ENCODE measurements at places on chromosomes 1 and 21.

DNA sequence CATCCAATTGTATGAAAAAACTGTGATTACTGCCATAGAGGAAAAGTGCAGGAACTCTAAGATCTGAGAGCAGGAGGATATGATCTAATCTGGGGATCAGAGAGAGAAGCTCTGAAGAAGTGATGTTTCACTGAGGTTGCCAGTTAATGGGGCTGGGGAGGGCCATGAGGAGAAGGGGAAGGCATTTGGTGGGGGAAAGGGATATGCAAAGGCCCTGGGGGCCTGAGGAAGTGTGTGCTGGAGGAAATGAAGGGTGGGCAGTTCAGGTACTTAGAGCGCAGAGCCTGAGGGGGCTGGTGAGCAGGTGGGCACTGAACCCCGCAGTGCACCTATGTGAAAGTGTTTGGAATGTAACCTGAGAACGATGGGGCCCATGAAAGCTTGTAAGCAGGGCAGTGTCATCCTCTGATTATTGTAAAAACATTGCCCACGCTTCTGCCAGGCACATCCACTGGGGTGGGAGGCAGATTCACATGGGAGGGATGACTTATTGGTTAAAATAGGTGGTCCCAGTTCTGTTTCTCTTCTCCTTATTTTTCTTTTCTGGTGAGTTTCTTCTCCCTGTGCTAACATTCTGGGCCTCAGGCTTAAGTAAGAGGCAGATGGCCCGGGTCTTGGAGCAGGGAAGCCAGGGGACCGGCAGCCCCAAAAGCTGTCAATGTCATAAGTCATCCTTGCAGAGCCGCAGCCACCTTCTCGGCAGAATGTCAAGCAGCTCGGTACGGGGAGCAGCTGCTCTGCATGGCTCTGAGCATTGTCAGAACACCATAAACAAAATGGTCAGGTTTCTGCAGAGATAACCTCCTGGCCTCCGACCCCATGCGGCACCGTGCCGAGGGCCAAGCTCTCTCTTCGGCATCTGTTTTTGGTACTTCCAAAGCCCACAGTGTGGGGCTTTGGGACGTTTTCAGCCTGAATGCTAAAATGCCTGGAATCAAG lies 492.0 kb upstream of the VAMP3 start:
- DNase-seq, result no peak

DNA sequence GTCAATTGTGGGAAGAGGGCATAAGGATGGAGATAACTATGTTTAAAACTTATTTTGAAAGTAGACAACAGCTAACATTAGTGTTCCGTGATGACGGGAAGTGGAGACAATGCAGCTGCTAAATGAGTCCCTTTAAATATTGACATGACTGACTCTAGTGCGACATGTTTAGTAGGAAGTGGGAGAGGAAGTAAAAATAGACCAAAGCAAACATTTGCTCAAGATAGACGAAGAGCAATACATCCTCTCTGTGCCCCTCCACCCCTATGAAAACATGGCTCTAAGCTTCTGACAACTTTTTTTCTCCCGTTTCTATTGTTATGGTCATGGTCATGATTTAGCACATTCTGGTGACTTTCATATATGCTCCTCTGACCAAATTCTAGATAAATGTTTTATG lies 60.0 kb upstream of the HMCN1 start:
- no peak for DNase-seq

DNA sequence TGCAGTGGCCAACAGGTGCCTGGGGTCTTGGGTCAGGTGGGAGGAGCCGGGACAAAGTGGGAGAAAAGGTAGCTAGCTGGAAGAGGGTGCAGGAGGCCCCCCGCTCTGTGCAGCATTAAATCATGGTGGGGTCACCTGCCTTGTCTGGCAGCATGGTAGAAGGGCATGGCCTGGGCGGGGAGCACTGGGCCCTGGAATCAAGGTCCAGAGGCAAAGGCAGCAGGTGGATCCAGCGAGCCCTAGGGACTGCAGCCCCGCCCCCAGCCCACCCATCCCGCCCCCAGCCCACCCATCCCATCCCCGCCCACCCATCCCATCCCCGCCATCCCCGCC lies 16.7 kb upstream of the TTLL10 start:
- DNase-seq, result no peak

DNA sequence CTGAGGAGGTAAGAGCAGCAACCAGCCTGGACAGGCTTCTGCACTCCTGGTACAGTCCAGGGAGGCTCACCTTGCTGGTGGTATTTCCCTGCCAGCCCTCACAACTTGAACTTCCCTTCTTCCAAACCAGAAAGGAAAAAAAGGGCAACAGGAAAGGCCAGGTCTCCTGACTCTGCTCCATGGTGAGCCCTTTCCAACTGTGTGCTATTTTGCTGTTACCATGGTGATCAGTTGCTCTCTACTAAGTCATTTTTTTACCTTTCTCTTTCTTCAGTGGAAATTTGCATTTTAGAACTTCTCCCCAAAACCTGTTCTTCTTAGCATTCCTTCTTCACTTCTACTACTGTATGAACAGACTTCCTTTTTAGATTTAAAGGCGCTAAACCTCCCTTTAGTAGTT lies 164.3 kb downstream of the GRIK1 start:
- DNase-seq, result no peak

DNA sequence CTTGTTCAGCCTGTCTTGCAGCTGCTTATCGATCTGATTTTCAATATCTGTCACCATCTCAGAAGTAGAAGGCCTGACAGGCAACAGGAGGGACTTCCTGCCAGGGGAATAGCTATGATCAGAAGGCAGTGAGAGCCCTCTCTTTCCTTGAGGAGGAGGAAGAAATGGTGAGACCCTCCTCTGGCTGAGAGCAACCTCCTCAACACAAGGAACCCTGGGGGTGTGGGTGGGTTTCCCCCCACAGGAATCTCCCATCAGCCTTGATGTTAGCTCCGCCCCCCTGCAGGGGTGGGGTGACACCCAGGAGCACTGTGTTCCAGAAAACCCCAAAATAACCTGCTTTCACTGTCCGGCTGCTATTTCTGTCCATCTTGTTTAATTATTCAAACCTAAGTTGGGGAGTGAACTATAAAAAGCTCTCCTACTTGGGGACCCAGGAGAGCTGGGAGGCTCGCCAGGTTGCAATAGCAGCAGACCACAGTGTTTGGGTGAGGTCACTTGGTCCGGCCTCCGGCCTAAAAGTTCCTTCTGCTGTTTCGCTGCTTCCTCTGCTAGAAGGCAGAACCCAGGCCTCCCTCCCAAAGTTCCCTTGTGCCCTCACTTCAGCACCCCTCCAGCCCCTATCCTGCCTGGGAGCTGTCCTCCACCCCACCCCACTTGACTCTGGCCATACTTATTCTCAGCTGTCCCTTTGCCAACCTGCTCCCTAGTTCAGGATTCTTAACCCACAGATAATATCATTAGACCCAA lies 7.8 kb upstream of the MEF2D start:
- DNase-seq, result peak; percentile 56

DNA sequence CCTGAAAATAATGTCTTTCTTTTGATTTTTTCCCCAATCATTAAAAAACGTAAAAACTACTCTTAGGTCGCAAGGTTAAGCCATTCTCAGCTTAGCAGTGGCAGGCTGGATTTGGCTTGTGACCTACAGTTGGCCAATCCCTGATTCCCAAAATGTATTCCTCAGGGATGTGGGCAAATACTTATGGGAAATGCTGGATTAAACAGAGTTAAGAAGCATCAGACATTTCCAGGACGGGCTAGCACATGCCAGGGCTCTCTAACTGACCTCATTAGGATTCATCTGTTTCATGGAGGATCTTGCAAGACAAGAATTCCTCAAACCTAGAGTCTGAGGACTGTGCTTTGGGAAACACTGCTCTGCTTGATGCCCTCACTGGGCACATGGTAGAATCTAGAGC lies 982 bp upstream of the IL24 start:
- no peak for DNase-seq

- DNase-seq, result no peak
Measured at GRCh38 chr1:163768576-163768975, 446.8 kb downstream of the NUF2 start.

GRCh38 chr1:47926461-47926999 lies 70.7 kb downstream of the TRABD2B start:
- no peak for DNase-seq

DNA sequence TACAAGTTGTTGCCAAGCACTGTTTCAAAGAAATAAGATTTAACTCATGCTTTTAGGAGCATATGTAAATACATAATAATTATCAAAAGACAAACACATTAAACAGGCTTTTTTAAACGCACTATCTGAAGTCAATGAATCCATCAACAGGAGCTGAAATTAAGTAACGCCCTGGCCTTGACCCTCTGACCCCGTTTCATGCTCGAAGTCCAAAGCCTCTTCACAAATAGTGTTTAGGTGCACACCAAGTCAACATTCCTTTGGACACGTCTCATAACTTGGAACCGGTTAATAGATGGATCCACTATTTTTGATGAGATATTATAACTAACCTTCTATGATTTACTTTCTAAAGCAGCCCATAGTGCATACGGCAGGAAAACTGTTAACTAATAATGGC lies 209.3 kb downstream of the GABPA start:
- DNase-seq, result no peak

GRCh38 chr1:168535536-168535935 lies 8.3 kb downstream of the XCL2 start:
- DNase-seq, result no peak

DNA sequence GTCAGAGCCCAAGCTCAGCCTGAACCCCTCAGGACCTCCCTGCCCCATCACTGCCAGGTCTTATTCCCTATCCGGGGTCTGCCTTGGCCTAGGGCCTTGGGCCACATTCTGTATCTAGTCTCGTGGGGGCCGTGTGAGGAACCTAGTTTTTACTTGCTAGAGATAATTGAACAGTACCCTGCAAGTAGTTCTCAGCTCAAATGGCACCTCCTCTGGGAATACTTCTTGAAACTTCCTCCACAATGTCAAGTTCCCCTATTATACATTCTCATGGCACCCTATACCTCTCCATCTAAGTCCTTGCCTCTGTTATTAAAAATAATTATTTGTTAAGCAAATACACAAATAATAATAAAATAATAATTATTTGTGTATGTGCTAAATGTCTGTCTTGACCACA lies 32.9 kb upstream of the CSF1 start:
- DNase-seq, result no peak

- DNase-seq, result peak; percentile 31
Measured at GRCh38 chr1:156750191-156750672, 1.2 kb downstream of the HDGF start.

DNA sequence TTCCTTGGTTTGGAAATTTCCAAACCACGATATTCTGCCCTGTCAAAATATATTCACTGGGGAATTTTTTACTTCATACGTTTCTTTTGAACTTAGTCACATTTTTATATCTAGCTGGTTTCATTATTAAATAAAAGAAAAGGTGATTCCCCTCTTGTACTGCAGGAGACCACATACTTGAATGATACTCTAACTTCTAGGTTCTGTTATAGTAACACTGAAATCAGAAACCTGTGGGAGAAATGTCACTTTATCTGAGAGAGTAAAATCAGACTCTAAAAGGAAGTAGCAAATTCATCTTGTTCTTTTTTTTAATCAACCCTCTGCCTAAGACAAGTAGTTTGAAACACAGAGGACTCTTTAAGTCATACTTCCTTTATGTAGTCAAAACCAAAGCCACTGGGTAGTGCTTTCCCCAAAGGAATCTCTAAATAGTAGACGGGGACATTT lies 34.4 kb downstream of the MRPL39 start:
- DNase-seq, result no peak

DNA sequence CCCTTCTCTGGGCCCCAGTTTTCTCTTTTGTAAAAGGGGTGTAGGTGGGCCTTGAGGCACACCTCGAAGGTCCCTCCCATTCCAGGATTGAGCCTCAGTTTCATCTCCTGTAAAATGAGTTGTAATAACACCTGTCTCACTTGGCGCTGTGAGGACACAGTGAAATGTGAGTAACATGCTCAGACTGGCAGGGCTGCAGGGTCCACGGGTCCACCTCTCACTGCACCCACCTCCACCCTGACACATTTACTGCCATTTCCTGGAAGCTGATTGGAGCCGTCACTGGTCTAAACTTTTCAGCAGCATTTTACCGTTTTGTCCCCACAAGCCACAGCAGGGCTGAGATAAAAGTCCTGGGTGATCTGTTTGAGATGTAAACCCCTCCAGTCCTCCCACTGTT lies 398.0 kb downstream of the PTPRU start:
- no peak for DNase-seq

- no peak for DNase-seq
Measured at GRCh38 chr1:6352138-6352563, 41.4 kb downstream of the ACOT7 start.

GRCh38 chr1:23897083-23897482 lies 16.1 kb downstream of the CNR2 start:
- DNase-seq, result no peak

- no peak for DNase-seq
Measured at GRCh38 chr1:60571811-60572210, 498.2 kb upstream of the C1orf87 start.

DNA sequence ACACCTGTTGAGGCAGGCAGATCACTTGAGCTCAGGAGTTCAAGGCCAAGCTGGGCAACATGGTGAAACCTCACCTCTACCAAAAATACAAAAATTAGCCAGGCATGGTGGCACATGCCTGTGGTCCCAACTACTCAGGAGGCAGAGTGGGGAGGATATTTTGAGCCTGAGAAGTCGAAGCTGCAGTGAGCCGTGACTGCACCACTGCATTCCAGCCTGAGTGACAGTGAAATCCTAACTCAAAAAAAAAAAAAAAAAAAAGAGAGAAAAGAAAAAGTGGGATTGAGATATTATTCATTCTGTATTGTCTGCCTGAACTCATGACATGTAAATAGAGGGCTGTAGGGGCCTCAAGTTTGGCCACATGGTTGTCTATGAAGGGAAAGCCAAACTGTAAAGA lies 37.3 kb downstream of the WNT2B start:
- no peak for DNase-seq

DNA sequence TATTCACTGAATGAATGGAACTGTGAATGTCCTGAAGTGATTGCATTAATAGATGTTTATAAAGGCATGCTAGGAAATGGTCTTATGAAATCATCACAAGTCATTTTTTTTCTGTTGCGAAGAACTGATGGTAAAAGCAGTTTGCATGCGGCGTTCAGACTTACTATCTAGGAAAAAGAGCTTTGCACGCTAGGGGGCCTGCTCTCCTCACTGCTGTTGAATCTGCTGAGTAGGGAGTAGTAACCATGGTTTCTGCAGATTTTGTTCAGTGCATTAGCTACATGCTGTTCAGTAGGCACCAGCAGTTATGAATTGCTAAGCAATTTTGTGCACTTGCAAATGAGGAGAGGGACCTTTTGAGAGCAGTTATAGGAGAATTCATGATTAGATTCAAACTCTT lies 57.9 kb downstream of the CENPF start:
- DNase-seq, result peak; percentile 82

- DNase-seq, result peak; percentile 61
Measured at GRCh38 chr1:28591708-28592320, at the start of gene RAB42. TSS of gene RAB42 (plus strand) at chr1:28592265. CDS start at chr1:28592512, 247 bp downstream.
